NCI-H460 (cell line): ENCODE measurements at places on chromosomes 3 and 15. TPM values are rescaled to one million over a fixed set of nuclear protein-coding genes. Genes with fewer than 3 reads are reported as not detected.

NOX5 gene
- total RNA-seq, result 0.23 and 0.64 TPM in 2 replicates

MB21D2 gene
- total RNA-seq, result 10.5 and 11.8 TPM in 2 replicates

DNA sequence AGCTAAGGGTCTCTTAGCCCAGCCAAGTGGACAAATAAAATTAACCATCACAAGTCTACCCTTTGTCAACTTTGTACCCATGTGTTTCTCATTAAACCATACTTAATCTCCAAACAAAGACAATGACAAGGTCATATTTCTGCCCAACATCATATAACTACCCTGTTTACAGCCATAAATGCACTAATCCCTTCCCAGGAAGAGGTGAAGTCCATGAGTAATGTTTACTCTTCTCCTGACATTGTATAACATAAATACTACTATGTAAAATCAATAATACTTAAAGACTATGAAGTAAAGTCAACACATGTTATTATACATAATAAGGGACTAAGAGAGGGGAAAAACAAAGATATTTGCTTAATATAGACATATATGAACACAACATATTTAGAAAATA, 38.5 kb upstream of the FAN1 start:
- DNase-seq, result no peak

GRCh38 chr3:148884261-148884660, 19.2 kb downstream of the CPA3 start:
- DNase-seq, result no peak

GRCh38 chr15:32694222-32694983, 23.4 kb upstream of the GREM1 start:
- no peak for DNase-seq
